ENCODE measurements at places on chromosomes 1 and 21.

GRCh38 chr1:149888247-149888998 lies 10.9 kb upstream of the BOLA1 start:
- peak; percentile 58 for DNase-seq

DNA sequence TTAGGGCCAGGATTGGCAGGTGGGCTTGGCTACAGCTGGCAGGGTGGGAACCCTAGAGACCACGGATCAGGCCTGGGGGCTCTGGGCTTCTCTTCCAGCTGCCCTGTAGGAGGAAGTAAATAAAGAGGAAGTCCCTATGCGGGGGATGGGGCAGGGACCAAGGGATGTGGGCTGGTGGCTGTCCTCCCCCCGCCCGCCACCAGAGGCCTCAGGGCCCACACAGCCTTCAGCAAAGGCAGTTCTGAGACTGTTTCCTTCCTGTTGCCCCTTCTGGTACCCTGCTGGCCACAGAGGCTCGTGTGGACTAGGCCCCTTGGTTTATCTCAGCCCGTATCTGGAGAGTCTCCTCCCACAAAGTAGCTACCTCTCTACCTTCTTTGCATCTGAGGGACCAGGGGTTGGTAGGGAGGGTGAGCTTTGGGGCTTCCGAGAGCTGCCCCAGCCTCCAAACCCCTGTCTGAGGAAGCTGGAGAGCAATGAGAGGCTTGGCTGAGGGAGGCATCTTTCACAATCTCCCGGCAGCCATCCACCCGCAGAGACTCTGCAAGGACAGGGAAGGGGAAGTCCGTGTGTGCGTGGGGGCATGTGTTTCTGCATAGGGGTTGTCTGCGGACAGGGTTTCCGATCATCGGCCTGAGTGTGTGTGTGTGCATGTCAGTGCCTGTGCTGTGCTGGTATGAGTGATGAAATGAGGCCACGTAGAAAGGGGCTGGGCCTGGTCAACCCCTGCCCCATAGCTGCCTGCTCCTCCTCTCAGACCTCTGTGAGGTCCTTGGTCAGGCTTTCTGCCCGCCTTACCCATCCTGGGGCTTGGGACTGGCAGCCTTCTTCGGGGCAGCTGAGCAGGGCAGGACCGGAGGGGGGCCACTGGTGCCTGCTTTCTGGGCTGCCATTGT lies 12.5 kb downstream of the RPS6KA1 start:
- DNase-seq = no peak

DNA sequence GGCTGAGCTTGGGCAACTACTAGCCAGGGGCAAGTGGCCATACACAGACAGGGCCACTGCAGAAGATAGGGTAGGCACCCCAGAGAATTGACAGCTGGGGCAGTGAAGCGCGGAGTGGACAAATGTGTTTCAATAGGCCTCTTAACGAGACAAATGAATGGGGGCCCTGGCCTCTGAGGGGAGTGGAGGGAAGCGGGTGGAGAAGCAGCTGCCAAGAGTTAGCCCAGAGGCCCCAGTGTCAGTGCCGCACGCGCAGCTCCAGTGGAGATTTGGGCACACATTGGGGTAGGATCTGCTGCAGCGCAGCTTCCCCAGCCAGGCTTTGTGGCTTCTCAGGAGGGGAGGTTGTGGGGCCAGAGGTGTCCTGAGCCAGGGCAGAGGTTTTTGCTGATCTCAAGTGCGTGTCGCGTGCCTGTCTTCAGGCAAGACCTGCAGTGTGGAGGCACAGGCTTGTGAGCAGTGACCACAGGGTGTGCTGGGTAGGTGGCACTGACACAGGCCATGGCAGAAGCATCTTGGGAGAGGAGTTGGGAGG lies 16.9 kb downstream of the PTPRF start:
- DNase-seq = peak; percentile 60

GRCh38 chr1:94351481-94351880 lies 66.7 kb upstream of the ABCD3 start:
- DNase-seq = no peak

DNA sequence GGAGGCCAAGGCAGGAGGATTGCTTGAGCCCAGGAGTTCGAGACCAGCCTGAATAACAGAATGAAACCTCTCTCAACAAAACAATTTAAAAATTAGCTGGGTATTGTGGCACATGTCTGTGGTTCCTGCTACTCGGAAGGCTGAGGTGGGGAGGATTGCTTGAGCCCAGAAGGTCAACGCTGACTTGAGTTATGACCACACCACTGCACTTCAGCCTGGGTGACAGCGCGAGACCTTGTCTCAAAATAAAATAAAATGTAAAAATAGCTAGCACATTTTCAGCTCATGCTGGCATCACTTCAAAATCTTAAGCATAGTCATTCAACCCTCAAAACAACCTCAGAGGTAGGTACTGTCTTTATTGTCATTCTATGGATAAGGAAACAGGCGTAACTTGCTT lies 6.4 kb downstream of the JAK1 start:
- DNase-seq = no peak

GRCh38 chr1:184035719-184036516 lies 1.6 kb downstream of the COLGALT2 start:
- DNase-seq = no peak

DNA sequence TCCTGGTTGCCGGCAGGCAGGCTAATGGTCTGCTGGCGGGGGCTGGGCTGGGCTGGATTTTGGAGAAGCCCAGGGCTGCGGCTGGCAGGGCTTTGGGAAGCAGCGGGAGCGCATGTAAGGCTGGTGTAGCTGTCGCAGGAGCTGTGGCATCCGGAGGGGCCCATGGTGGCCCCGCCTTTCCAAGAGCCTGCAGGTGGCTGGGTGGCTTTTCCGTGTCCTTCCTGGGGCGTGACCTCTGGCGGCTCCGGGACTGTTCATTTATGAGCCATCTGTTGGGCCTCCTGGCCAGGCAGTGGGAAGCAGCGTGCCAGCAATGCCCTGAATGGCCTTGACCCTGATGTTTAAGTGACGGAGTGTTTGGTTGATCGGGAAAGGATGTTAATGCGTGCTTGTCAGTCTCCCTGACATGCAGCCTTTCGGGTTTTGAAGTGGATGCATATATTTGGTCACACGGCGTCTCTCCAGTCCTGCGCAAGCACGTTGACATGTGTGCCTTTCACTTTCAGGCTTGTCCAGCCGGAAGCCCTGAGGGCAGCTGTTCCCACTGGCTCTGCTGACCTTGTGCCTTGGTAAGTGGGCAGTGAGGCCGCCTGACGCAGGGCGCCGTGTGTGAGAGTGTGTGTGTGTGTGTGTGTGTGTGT lies 38.5 kb downstream of the AGPAT3 start:
- DNase-seq = no peak

DNA sequence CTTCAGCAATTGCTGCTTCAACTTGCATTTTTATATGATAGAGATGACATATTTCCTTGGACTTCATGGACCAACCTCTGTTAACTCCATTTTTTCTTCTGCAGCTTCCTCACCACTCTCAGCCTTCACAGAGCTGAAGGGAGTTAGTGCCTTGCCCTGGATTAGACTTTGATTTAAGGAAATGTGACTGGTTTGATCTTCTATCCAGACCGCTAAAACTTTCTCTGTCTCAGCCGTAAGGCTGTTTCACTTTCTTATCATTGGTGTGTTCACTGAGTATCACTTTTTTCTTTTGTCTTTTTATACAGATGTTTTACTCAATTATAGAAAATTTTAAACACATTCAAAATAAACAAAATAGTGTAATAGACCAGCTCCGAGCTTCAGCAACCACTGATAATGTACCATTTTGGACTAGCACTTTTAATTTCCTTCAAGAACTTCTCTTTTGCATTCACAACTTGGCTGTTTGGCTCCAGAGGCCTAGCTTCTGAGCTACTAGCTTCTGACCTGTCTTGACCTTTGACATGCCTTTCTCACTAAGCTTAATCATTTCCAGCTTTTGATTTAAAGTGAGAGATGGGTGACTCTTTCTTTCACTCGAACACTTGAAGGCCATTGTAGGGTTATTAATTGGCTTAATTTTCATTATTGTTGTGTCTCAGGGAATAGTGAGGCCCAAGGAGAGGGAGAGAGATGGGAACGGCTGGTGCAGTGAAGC lies 9.3 kb downstream of the NEK7 start:
- DNase-seq = no peak

Data from anterior cingulate cortex (tissue), 58 donors.